SK-N-SH (cell line): ENCODE measurements at places on chromosomes 12 and 14.

GRCh38 chr12:39352471-39353017 is 90.4 kb downstream of the KIF21A start:
- DNase-seq: no peak

DNA sequence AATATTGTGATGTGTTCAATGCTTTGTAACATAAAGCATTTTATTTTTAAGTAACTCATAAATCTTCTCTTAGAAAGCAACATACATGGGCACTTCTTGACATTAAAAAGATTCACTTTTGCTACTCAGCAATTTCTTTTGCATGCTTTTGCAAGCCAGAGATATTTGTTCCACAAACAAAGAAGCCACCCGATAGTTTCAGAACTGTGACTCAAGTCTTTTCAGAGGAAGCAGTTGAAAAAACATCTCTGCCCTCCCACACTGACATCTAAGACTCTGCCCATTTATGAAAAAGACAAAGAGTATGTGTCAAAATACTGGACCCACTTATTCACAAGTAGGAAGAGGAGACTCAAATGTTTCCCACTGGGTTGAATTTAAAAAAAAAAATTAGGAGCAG is 7.5 kb downstream of the APPL2 start:
- no peak for DNase-seq

DNA sequence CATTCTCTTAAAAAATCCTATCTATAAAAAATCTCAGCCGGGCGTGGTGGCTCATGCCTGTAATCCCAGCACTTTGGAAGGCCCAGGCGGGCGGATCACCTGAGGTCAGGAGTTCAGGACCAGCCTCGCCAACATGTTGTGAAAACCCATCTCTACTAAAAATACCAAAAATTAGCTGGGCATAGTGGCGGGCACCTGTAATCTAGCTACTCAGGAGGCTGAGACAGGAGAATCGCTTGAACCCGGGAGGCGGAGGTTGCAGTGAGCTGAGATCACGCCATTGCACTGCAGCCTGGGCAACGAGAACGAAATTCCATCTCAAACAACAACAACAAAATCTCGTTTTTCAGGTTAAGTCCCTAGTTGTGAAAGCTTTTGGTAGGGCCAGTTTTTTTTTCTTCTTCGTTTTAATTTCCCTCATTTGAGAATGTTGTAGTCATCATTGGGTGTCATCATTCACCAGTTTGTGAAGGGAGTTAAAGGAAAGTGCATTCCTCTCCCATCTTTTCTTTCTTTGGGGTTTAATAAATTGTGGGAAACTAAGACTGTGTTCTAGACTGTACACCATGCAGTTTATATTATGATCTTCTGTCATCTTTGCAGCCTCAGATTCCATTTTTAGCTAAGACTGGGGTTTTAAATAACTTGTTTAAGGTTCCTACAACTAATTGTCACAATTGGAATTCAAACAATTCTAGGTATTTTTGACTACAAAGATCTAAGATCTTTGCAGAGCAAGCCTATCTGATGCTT is 23.9 kb downstream of the MDM2 start:
- no peak for DNase-seq

DNA sequence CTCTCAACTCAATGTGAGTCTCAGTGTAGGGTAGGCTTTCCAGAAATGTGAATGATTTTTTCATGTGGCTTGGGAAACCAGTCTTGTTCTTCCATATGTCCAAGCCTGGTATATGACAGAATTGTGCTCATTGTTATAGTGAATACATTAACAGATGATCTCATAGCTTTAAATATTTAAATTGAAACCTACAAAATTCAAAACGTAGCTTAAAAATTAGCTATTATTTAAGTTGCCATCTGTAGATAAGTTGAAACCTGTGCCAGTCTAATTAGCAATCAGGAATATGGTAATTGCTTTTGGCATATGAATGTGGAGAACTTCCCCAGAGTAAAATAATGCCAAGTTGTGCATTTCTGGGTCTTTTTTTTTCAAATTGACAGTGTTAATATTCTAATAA is 891.6 kb upstream of the SEL1L start:
- no peak for DNase-seq

GRCh38 chr12:68609998-68610369 is 715 bp upstream of the RAP1B start:
- peak; percentile 13 for DNase-seq

DNA sequence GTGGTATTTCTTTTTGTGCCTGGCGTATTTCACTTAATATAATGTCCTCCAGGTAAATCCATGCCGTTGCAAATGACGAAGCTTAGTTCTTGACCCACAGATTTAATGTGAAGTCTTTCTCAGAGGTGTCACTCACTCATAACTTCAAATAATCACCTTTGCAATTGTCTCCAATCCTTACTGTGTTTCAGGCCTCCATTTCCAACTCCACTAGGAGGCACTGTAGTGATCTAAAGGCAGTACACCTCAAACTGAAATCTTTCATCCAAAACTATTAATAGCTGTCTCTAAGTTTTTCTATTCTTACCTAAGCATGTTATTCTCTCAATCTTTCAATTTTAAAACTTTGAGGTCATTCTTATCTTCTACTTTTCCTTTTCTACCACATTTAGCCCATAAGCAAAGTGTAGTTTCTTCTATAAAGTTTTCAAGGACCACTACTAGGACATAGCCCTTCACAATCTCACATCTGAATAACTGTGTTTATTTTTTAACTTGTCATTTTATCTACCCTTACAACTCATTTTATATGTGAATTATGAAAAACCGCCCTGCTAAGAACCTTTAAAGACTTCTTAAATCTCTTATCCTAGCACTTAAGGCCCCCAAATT is 25.5 kb upstream of the FBXO34 start:
- no peak for DNase-seq

DNA sequence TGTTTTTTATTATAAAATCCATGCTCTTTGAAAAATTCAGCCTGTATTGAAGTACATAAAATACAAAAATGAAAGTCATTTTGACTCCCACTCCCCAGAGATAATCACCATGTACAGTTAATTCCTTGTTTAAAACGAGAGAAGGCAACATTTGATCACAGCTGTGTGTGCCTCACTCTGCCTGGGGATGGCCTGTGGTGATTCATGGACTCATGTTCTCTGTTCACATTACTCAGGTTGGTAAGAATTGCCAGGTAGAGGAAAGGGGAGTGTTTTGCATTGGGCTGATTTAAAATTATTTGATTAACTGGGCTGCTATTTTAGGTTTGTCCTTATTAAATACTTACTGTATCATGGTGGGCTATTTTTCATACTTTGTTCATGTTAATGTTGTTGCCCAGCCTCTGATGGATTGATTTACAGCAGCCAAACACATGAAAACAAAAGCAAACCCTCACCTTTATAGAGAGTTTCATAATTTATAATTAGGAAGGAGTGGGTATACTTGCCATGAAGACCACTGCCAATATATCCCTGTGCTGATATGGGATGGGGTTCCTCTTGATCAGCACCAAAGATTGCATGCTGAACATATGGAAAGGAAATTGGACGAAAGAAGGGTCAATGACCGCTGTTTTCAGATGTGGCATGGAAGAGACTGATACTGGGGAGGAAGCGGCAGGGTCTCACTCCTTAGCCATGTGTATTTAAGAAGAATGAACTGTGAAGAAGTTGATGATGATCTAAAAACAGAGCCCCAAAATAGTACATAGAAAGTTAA is 3.0 kb downstream of the ZBTB1 start:
- no peak for DNase-seq

- DNase-seq: no peak
Measured at GRCh38 chr12:101591781-101592180, 3.0 kb upstream of the MYBPC1 start.

- peak; percentile 18 for DNase-seq
Measured at GRCh38 chr12:39393179-39393578, 49.7 kb downstream of the KIF21A start.

DNA sequence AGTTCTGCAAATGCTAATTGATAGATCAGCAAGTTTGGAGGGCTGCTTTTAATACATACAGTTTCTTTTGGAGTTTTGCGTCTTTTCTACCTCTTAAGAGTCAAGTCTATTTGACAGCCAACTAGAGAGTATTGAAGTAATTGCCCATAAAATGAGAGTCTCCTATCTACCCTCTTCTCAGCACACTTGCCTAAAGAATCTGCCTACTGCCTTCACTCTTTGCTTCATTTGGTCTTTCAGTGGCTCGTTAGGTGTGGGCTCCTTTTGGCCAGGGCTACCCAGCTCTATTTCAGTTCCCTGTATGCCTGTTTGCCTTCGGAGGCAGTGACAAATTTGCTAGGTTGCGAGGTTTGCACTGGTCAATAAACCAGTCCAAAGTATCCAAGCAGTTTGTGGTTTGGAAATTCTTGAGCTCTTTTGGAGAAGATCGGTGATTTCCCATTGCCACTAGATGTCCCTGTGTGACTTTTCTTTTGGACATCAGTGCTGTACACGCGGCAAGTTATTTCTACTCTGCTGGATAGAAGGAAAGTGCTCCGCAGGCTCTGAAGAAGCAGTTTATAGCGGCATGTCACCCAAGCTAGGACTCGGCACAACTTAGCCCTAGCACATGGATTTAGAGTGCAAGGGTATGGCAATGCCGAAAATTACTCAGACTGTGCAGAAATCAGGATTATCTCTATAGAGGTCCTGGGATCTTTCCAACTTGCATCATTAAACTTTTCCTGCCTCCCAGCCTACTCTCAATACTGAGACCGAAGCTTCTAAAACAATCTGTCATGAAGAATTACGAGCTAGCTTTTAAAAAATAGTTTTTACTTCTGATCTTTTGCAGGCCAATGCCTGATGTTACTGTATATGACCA is 38.6 kb downstream of the MGST1 start:
- peak; percentile 51 for DNase-seq

- DNase-seq: no peak
Measured at GRCh38 chr14:63501429-63501828, 41.7 kb downstream of the PPP2R5E start.

- no peak for DNase-seq
Measured at GRCh38 chr14:77378701-77379100, 1.5 kb downstream of the SAMD15 start.

- no peak for DNase-seq
Measured at GRCh38 chr12:29152223-29152868, 3.3 kb downstream of the FAR2 start.

GRCh38 chr12:106020736-106021135 is 118.0 kb downstream of the NUAK1 start:
- DNase-seq: no peak

GRCh38 chr14:99118046-99118721 is 153.8 kb downstream of the BCL11B start:
- peak; percentile 1 for DNase-seq

DNA sequence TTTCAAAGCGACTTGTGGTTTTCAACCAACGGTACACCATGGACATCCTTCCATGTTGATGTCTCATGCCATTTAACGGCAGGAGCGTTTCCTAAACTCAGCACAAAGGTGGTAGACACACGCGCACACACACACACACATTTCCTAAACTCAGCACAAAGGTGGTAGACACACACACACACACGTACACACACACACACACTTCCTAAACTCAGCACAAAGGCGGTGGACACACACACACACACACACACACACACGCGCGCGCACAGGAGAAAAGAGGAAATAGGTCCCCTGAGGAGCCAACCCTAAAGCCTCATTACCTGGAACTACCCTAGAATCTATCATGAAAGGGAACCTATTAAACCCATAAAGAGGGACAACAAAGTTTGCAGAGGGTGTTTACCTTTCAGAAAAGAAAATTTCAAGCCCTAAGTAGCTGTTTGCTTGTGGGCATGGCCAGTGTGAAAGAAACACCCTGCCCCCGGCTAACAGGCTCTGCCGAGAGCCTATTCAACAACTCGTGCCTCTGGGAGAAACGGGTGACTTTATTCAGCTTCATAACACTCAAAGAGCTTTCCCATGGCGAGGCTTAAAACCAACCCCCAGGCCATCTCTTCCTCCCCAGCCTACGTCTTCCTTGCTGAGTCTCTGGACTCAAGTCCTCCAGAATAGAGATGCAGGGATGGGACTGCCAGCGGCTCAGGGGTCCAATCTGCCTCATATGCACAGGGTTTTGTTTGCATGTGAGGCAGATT is 31.8 kb downstream of the SLC8B1 start:
- no peak for DNase-seq

GRCh38 chr12:99200711-99201384 is 446.7 kb upstream of the GARIN6 start:
- no peak for DNase-seq

DNA sequence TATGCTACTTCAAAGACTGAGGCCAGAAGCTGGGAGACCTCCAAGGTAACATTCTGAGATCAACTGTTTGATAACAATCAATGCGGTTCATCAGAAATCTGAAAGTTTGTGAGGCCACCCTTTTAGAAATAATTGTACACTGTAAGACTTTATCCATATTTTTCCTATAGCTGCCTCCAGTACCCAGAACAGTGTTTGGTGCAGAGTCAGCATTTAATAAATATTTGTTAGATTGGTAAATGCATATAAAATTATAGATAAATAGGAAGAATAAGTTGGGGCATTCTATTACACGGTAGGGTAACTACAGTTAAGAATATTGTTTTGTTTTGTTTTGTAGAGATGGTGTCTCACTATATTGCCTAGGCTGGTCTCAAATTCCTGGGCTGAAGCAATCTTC is 141.4 kb downstream of the C12orf42 start:
- no peak for DNase-seq

GRCh38 chr12:2580821-2581220 is 213.9 kb upstream of the FKBP4 start:
- DNase-seq: no peak

- no peak for DNase-seq
Measured at GRCh38 chr12:43861840-43862150, 25.9 kb downstream of the TMEM117 start.

- DNase-seq: no peak
Measured at GRCh38 chr14:73743431-73743931, 29.3 kb upstream of the PNMA1 start.

- no peak for DNase-seq
Measured at GRCh38 chr14:106787626-106788025, 1261.2 kb downstream of the TMEM121 start.

- peak; percentile 73 for DNase-seq
Measured at GRCh38 chr12:102955926-102956737, 1.3 kb upstream of the ASCL1 start.

- no peak for DNase-seq
Measured at GRCh38 chr14:105330491-105330895, 15.9 kb downstream of the PACS2 start.

DNA sequence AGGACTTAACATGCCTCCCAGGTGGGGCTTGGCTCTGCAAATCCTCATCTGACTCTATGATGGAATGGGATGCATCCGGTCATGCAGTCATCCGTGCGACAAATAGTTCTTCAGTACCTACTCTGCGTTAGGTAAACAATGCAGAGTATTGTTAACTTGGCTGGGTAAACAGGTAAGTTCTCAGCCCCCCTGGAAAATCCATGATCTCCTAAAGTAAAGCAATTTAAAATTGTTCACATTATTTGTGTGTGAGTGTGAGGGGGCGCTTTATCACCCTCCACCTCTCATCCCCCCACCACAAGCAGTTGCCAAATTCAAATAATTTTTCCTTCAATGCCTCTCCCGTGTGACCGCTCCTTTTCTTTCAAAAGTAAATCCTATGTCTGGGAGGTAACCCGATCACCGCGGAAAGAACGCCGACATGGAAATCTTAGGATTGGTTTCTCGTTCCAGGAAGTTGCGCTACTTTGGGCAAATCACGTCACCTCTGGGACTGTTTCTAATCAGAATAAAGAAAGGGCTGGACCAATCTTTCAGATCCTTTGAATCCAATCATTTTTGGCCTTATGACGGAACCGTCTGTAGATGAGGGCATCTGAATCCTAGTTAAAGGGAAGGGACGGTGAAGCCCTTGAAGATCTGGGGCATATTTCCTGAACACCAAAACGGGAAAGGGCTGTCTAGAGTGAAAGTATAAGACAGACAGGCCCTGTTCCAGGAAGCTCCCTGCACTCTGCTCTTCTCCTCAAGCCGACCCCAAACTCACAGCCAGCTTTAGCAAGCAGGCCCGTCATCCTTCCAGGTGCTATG is 44.0 kb upstream of the SINHCAF start:
- DNase-seq: no peak
